ENCODE measurements at places on chromosomes 3 and 15. TPM values are rescaled to one million over a fixed set of nuclear protein-coding genes. Genes with fewer than 3 reads are reported as not detected.
A peak's percentile ranks its signal among the peaks of the same experiment; 100 is the strongest.

GRCh38 chr3:185653949-185654757 lies 68.1 kb downstream of the SENP2 start:
- H3K4me3 ChIP-seq: no peak overlapping the region
- no peak overlapping the region for H3K27ac ChIP-seq
- DNase-seq: no peak
- H3K27me3 ChIP-seq: no peaks in the 10 kb centered on the region
- no peaks in the 10 kb centered on the region for H3K36me3 ChIP-seq

DNA sequence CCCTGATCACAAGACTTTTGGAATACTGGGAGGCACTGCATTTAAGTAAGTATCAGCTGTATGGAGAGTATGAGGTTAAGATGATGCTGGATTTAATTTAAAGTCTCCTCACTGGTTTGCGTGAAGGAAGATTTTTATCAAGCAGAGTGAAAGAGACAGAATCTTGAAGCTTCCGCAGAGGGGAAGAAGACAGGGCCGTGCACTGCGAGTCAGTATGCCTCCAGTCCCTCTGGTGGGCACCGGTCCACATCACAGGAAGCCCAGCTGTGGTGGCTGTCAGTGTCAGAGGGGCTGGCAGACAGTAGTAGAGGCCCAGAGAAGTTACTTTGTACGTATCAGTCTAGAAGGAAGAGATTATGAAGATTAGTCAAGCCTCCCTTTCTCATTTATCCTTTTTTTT lies 379.0 kb upstream of the TPRG1 start:
- no peak for DNase-seq
- no peak overlapping the region for H3K27ac ChIP-seq
- H3K27me3 ChIP-seq: no peaks in the 10 kb centered on the region
- peaks cover 6% of the 10 kb centered on the region for H3K4me1 ChIP-seq
- H3K36me3 ChIP-seq: no peaks in the 10 kb centered on the region

- peaks cover 13% of the 10 kb centered on the region for H3K4me1 ChIP-seq
- no peaks in the 10 kb centered on the region for H3K27me3 ChIP-seq
- no peak overlapping the region for H3K27ac ChIP-seq
- DNase-seq: no peak
These were observed 26.6 kb downstream of the SEMA7A start for GRCh38 chr15:74406992-74407705.

GRCh38 chr3:100982710-100983109 lies 10.5 kb downstream of the ABI3BP start:
- H3K27me3 ChIP-seq: no peaks in the 10 kb centered on the region
- H3K4me3 ChIP-seq: no peak overlapping the region
- no peak overlapping the region for H3K27ac ChIP-seq
- H3K36me3 ChIP-seq: no peaks in the 10 kb centered on the region
- H3K4me1 ChIP-seq: no peaks in the 10 kb centered on the region
- no peak for DNase-seq

DNA sequence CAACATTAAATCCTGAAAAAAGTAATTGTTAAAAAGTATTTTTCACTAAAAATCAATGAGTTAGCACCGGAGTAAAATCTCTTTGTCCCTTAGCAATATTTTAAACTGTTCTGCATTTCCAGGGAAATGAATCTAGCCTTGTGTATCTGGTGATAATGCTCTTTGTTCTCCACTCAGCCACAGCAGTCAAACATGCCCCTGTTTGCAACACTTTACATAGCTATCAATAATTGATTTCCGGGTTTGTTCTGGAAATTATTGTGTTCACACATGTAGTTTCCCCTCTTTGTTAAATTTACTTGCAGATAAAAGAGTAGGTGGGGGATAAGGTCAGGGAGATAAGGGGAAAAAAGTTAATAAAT lies 3.6 kb upstream of the A4GNT start:
- no peak overlapping the region for H3K27ac ChIP-seq
- DNase-seq: no peak
- no peaks in the 10 kb centered on the region for H3K4me1 ChIP-seq
- no peak overlapping the region for H3K4me3 ChIP-seq
- no peaks in the 10 kb centered on the region for H3K36me3 ChIP-seq

DNA sequence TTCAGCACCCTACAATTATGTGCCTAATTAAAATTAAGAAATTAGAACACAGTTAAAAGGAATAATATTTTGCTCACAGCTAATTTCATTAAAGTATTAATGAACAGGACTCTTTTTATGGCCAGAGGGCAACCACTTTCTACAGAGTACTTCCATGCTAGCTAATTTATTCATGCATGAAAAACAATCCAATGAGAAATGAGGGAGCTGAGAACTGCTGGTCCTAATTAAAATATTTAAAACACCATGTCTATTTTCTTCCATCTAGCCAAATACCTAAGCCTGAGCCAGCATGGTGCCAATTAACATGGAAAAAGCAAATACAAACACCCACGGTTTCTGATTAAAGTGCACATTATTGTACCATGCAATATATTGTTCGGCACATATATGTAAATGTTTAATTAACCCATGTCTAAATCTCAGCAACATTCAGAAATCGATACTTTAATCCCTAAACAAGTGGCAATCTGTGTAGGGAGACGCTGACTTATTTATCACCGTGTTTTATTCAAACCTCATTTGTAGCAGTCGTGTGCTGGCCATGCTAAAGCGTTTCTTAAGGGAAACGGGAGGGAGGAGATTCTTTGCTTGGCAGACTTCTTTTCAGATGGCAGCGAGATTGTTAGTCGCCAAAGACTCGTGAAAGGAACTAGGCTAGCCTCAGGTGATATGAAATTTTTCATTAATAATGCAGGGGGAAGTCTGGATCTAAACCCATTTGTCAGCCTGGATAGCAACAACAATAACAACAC lies 193.5 kb downstream of the ANXA2 start:
- H3K4me3 ChIP-seq: no peak overlapping the region
- H3K36me3 ChIP-seq: no peaks in the 10 kb centered on the region
- H3K27ac ChIP-seq: no peak overlapping the region
- DNase-seq: no peak

- peaks cover 15% of the 10 kb centered on the region for H3K36me3 ChIP-seq
- no peaks in the 10 kb centered on the region for H3K4me1 ChIP-seq
- H3K4me3 ChIP-seq: no peak overlapping the region
- no peaks in the 10 kb centered on the region for H3K27me3 ChIP-seq
- H3K27ac ChIP-seq: no peak overlapping the region
These were observed 8.3 kb downstream of the SNAPC5 start for GRCh38 chr15:66489179-66489791.

DNA sequence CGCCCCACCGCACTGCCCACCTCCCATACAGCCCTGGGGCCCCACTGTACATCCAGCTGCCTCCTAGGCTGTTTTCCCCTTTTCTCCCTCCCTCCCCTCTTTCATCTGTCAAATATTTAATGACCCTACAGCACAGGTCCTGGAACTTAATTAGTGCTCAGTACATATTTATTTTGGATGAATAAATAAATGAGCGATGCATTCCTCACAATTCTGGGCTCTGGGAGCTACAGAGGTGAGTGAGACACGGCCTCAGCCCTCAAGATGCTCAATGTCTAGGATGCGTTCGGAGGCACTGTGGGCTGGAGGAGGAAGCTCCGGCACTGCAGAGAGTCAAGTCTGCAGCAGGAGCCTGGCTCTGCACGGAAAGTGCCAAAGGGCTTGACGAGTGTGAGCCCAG lies 175.0 kb downstream of the FAM43A start:
- H3K36me3 ChIP-seq: no peaks in the 10 kb centered on the region
- no peak for DNase-seq
- H3K27ac ChIP-seq: no peak overlapping the region
- H3K4me1 ChIP-seq: no peaks in the 10 kb centered on the region

DNA sequence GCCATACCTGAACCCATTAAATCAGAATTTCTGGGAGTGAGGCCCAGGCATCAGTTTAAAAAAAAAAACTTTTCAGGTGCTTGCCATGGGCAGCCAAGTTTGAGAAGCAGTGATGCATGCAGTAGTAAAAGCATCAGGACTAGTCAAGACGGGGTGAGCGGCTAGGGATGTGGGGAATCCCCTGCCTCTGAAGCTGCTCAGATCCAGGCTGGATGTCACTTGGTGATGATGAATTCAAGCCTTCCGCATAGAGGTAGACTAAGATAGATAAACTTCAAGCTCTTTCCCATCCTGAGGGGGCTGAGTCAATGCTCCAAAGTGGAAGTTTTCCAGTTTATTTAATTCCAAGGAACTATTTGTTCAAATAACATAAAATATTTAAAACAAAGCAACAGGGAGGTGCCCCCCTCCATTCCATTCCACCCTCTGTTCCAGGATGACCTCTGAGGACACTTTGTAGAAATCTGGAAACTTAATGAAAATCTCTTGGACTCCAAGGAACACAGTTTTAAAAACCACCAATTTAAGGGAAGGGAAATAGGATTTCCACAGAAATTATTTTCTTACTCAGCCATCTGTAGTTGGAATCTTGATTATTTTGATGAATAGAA lies 100.4 kb upstream of the NR2E3 start:
- H3K36me3 ChIP-seq: no peaks in the 10 kb centered on the region
- no peak overlapping the region for H3K4me3 ChIP-seq
- H3K4me1 ChIP-seq: no peaks in the 10 kb centered on the region
- H3K27ac ChIP-seq: no peak overlapping the region
- no peak for DNase-seq

DNA sequence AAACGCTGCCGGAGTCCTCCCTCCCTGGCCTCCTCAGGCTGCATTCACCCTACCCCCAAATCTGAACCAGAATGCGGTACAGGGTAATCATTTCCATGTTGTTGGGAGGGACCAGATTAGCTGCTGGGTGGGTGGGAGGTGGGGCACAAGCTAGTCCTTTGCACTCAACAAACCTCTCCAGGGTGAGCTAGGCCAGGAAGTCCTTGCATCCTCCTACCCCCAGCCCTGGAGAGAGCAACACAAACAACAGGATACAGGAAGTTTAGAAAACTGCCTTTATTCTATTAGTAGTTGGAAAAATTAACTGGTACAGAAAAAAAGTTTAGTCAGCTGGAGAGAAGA lies 702 bp upstream of the GPX1 start:
- H3K36me3 ChIP-seq: peaks cover 40% of the 10 kb centered on the region
- H3K27me3 ChIP-seq: no peaks in the 10 kb centered on the region
- H3K4me3 ChIP-seq: peak overlapping the region; percentile 64
- H3K4me1 ChIP-seq: peaks cover 33% of the 10 kb centered on the region
- H3K27ac ChIP-seq: peak overlapping the region; percentile 66

DNA sequence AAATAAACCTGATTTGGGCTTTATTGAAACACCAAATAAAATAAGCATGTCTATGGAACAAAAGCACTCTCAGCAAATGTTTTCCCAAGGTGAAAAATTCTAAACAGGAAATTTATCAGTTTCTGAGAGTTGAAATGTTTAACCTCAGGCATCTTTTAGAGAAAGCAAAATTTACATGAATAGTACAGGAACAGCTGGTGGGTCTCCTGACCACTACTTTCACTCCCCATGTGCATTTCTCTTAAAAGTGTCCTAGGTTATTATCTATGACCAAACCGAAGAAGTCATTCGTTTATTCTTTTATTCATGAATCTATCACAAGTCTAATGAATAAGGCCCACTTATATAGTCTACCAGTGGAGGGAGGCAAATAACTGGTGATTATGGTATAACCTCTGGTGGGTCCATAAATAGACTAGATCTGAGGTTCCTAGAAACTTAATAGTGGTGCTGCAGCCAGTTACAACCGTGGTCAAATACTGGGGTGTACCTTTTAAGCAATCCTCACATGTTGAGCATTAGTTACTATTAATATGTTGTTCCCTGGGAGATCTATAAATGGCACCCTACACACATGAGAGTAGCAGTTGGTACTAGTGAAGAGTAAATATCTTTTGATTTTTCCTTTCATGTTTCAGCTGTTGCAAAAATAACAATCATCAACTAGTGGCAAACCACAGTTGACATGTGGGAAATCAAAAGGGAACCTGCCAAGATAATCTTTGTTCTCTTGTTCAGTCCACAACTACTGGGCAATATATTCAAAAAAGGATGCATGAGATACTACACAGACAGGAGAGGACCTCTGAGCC lies 169.3 kb upstream of the STAC start:
- H3K4me3 ChIP-seq: no peak overlapping the region
- no peak overlapping the region for H3K27ac ChIP-seq
- DNase-seq: no peak
- no peaks in the 10 kb centered on the region for H3K36me3 ChIP-seq

DNA sequence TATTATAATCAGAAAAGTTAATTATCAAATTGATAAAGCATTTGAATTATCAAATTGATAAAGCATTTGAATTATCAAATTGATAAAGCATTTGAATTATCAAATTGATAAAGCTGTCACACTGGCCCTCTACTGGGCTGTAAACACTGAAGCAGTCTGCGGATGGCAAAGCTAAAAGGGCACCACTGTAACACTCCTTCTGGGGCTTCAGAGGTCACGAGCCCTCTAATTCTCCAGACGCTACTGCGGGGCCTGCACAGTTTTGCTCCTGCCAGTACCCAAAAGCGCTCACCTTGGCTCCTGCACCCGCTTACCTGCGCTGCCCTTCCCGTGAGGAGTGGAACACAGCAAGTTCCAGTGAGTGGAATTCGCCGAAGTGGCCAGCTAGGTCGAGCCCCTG lies 409.0 kb upstream of the KCNMB2 start:
- no peak overlapping the region for H3K4me3 ChIP-seq
- H3K27me3 ChIP-seq: no peaks in the 10 kb centered on the region
- no peaks in the 10 kb centered on the region for H3K4me1 ChIP-seq
- DNase-seq: no peak
- no peaks in the 10 kb centered on the region for H3K36me3 ChIP-seq

DNA sequence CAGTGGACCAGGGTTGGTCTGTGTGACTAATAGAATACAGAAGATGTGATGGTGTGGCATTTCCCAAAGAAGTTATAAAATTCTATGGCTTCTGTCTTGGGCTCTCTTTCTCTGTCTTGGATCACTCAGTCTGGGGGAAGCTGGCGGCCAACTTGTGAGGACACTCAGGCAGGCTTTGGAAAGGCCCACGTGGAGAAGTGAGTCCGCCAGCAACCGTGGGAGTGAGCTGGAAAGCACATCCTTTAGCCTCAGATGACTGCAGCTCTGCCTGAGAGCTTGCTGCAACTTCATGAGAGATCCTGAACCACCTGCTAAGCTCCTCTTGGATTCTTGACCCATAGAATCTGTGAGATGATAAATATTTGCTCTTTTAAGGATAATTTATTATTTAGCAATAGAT lies 72.0 kb upstream of the RASGRP1 start:
- no peak overlapping the region for H3K27ac ChIP-seq
- no peak for DNase-seq
- no peaks in the 10 kb centered on the region for H3K27me3 ChIP-seq
- no peaks in the 10 kb centered on the region for H3K36me3 ChIP-seq

- no peak overlapping the region for H3K27ac ChIP-seq
- DNase-seq: no peak
- peaks cover 30% of the 10 kb centered on the region for H3K27me3 ChIP-seq
- H3K4me3 ChIP-seq: no peak overlapping the region
These were observed 123.4 kb downstream of the SEC22A start for GRCh38 chr3:123324880-123325765.

DNA sequence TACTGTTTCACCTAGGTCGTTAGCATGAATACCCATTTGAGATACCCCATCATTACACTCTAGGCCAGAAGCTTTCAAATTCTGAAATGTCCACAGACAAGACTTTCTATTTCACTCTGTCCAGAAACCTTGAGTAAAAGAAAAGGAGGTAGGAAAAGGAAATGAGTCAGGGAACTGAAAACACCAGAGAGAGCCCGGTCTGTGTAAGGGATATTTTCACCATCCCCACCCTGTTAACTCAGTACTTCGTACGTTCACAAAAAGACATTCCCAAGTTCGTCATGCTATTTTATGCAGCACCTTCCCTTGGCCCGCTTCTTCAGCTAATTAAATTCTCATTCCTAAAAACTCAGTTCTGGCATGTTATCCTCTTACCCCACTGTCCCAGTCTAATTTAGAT lies 89.4 kb upstream of the SOX2 start:
- no peaks in the 10 kb centered on the region for H3K4me1 ChIP-seq
- no peaks in the 10 kb centered on the region for H3K36me3 ChIP-seq
- no peaks in the 10 kb centered on the region for H3K27me3 ChIP-seq
- no peak for DNase-seq
- H3K27ac ChIP-seq: no peak overlapping the region

IQCF5 gene
- total RNA-seq: not detected

RBP2 gene
- total RNA-seq: not detected

NAALADL2 gene
- total RNA-seq: 0.16 TPM
